Endodermal cell (in vitro differentiated cells): ENCODE measurements at places on chromosomes 5 and 9. TPM values are rescaled to one million over a fixed set of nuclear protein-coding genes. Genes with fewer than 3 reads are reported as not detected.

DNA sequence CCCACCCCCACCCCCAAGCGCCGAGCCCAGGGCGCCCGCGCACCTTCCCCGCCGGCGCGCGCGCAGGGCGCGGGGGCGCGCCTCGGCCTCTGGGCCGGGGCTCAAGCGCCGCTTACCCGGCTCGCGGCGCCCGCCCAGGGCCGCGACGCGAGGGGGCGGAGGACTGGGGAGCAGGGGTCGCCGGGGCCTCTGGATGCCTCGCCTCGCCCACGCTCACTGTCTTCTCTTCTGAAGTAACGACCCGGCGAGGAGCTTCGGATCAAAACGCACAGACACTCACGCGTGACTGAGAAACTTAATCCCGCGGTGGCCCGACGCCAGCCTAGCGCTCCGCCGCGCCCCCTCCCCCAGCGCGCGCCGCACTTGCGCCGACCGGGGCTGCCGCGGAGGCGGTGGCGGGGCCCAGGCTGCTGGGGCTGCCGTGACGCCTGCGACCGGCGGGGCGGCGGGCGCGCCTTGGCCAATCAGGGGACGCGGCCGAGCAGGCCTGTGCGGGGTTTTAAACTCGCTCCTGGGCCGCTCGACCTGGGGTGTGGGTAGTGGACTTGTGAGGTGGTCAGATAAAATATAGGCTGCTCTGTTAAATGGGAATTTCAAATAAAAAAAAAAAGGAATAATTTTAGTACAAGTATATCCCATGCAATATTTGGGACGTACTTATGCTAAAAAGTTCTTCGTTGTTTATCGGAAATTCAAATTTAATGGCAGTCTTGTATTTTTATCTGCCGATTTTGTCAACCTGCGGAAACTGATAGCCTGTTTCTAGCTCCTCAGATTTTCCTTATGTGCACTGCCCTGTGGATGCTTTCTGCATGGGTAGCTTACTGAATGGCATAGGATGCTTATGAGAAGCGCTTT is at the start of gene MPDZ:
MPDZ (minus strand) TSS at position 409 of the 858 bp plus-strand sequence. CDS start 29,377 bp downstream, outside the sequence.
- H3K27ac ChIP-seq = peak within 1 kb of the TSS; percentile 92
- DNase-seq = peak; percentile 88
- no peaks in the 10 kb centered on the region for H3K27me3 ChIP-seq
- H3K4me1 ChIP-seq = no peaks in the 10 kb centered on the region
- no peaks in the 10 kb centered on the region for H3K36me3 ChIP-seq
- peak within 1 kb of the TSS; percentile 89 for H3K4me3 ChIP-seq

DNA sequence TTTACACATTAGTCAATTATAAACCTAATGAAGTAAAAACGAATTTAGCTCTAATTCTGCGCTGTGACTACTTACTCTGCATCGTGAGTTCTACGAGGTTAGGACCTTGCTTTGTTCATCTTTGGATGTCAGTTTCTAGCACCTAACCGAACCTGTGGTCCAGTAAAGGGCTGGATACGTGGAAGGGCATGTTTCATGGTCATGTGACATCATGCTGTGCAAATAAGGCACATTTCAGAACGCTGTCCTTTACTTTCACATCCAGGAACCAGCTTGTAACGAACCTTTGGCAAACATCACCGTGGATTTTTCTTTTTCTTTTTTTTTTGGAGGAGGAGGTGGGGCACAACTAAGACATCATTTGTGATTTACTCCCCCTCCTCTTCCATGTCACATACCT is 15.0 kb downstream of the BASP1 start:
- no peak overlapping the region for H3K4me3 ChIP-seq
- DNase-seq = no peak
- H3K4me1 ChIP-seq = no peaks in the 10 kb centered on the region
- H3K27ac ChIP-seq = no peak overlapping the region
- H3K36me3 ChIP-seq = peaks cover 53% of the 10 kb centered on the region

- no peaks in the 10 kb centered on the region for H3K36me3 ChIP-seq
- H3K27me3 ChIP-seq = no peaks in the 10 kb centered on the region
- H3K4me3 ChIP-seq = no peak overlapping the region
- H3K4me1 ChIP-seq = no peaks in the 10 kb centered on the region
- no peak overlapping the region for H3K27ac ChIP-seq
These were observed 427.9 kb upstream of the CLINT1 start for GRCh38 chr5:158286827-158287226.

TLX3 gene
- not detected in 3 replicates for total RNA-seq

ENTPD2 gene
- 2.4 and 4.0 TPM in 2 replicates for total RNA-seq

DNA sequence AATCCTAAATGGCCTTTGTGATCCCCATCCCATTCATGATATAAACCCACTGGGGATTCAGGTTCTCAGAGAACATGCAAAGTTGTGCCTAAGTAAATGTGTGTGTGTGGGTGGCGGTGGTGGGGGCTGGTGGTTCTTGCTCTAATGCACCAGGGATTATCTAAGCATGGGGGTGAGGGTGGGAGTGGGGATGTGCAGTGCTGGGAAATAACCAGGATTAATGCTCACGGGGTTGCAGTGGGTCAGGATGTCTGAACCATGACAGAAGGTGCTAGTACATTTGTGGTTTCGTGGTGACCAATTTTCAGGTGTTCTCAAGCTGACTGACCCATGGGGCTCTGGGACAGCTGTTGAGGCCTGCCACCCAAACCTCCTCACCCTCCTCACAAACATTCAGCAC is 101.0 kb downstream of the ZNF608 start:
- H3K4me3 ChIP-seq = no peak overlapping the region
- peaks cover 96% of the 10 kb centered on the region for H3K36me3 ChIP-seq
- no peak overlapping the region for H3K27ac ChIP-seq
- DNase-seq = no peak
- peaks cover 25% of the 10 kb centered on the region for H3K4me1 ChIP-seq

- H3K4me1 ChIP-seq = no peaks in the 10 kb centered on the region
- H3K4me3 ChIP-seq = peak overlapping the region; percentile 89
- no peaks in the 10 kb centered on the region for H3K27me3 ChIP-seq
- no peak for DNase-seq
These were observed 21.1 kb downstream of the EXOSC2 start for GRCh38 chr9:130714586-130715110.

DNA sequence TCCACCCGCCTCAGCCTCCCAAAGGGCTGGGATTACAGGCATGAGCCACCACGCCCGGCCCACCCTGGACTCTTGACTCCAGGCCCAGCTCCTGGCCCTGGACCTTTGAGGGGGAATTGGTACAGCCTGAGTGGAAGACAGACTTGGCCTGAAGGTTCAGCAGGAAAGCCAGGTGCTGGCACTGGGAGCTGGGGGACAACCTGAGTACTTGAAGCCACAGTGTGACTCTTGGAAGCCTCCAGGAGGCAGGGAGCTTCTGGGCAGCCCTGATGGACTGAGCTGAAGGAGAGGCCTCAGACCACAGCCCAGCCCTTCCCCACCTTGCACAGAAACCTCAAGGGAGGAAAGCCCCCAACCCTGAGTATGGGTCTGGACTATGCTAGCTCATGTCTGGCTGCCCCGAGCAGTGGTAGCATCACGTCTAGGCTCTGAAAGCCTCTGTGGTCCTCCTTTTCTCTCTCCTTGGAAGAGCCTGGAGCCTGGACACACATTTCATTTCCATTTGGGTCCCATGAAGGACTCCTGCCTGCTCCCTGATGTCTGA is 54.1 kb downstream of the RASGEF1C start:
- H3K27ac ChIP-seq = no peak overlapping the region
- H3K27me3 ChIP-seq = no peaks in the 10 kb centered on the region
- no peaks in the 10 kb centered on the region for H3K36me3 ChIP-seq
- no peaks in the 10 kb centered on the region for H3K4me1 ChIP-seq

- no peak overlapping the region for H3K27ac ChIP-seq
- no peaks in the 10 kb centered on the region for H3K27me3 ChIP-seq
- H3K4me1 ChIP-seq = no peaks in the 10 kb centered on the region
- H3K36me3 ChIP-seq = no peaks in the 10 kb centered on the region
- H3K4me3 ChIP-seq = no peak overlapping the region
These were observed 63.6 kb downstream of the NIPBL start for GRCh38 chr5:36939969-36940858.

- peaks cover 13% of the 10 kb centered on the region for H3K4me1 ChIP-seq
- DNase-seq = no peak
- no peak overlapping the region for H3K27ac ChIP-seq
- H3K4me3 ChIP-seq = no peak overlapping the region
These were observed 136.5 kb downstream of the PBX3 start for GRCh38 chr9:125883565-125884217.

DNA sequence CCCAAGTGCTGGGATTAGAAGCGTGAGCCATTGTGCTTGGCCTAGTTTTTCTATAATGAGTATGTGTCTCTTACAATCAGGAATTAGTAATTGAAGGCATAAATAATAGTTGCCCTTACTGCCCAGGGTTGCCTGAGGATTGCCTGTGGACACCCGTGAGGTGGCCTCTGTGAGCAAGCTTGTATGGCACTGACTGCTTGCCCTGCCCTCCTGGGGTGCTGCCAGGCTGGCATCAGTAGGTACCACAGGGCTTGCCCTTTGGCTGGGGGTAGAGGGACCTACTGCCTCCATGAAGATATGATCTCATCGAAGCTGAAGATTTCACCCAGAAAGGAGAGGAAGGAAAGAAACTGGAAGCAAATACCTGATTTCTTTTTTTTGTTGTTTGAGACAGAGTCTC is 23.8 kb upstream of the PHF19 start:
- no peak overlapping the region for H3K27ac ChIP-seq
- no peaks in the 10 kb centered on the region for H3K4me1 ChIP-seq
- no peak for DNase-seq
- no peaks in the 10 kb centered on the region for H3K36me3 ChIP-seq
- H3K4me3 ChIP-seq = no peak overlapping the region

GRCh38 chr5:142641711-142642110 is 44.2 kb downstream of the FGF1 start:
- DNase-seq = no peak
- H3K36me3 ChIP-seq = no peaks in the 10 kb centered on the region
- H3K4me3 ChIP-seq = no peak overlapping the region
- H3K27me3 ChIP-seq = no peaks in the 10 kb centered on the region
- no peak overlapping the region for H3K27ac ChIP-seq

- no peaks in the 10 kb centered on the region for H3K27me3 ChIP-seq
- no peak overlapping the region for H3K4me3 ChIP-seq
- DNase-seq = no peak
- H3K27ac ChIP-seq = no peak overlapping the region
- H3K4me1 ChIP-seq = peaks cover 22% of the 10 kb centered on the region
- no peaks in the 10 kb centered on the region for H3K36me3 ChIP-seq
These were observed 333.7 kb downstream of the PDE4D start for GRCh38 chr5:59559847-59560246.

GRCh38 chr5:105554568-105555169 is 1992.1 kb upstream of the NUDT12 start:
- H3K4me1 ChIP-seq = peaks cover 3% of the 10 kb centered on the region
- no peaks in the 10 kb centered on the region for H3K36me3 ChIP-seq
- no peak for DNase-seq
- no peaks in the 10 kb centered on the region for H3K27me3 ChIP-seq
- no peak overlapping the region for H3K4me3 ChIP-seq

SEC16A gene
- total RNA-seq = 52.0 and 54.6 TPM in 2 replicates

DNA sequence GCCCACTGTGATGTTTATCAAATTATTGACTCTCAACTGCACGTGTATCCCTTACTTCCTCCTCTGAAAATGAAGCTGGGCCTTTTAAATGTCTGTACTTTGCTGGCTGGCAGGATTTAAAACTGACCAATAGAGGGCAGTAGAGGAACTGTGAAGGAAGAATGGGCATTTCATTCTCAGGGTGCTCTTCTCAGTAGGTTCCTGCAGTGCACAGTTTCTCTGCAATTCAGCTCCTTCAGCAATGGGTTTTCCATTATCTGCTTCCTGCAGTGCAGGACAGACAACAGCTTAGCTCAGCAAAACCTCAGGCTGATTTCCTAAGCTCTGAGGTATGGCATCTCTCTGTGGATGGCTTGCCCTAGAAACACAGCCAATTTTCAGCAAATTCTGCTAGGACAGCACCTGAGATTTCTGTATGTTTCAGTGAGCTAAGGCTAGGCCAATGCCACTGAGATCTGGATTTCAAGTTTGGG is 298.4 kb upstream of the PRDM9 start:
- peak; percentile 72 for DNase-seq
- H3K4me3 ChIP-seq = no peak overlapping the region
- H3K27ac ChIP-seq = no peak overlapping the region
- no peaks in the 10 kb centered on the region for H3K4me1 ChIP-seq
- H3K36me3 ChIP-seq = no peaks in the 10 kb centered on the region
- no peaks in the 10 kb centered on the region for H3K27me3 ChIP-seq

GRCh38 chr9:86324308-86324707 is 29.9 kb downstream of the TUT7 start:
- H3K4me3 ChIP-seq = no peak overlapping the region
- H3K27me3 ChIP-seq = no peaks in the 10 kb centered on the region
- DNase-seq = peak; percentile 49
- H3K36me3 ChIP-seq = peaks cover 92% of the 10 kb centered on the region
- no peak overlapping the region for H3K27ac ChIP-seq

LHX3 gene
- not detected in 2 replicates for total RNA-seq

NR2F1-AS1 gene
- 1.7 to 4.0 TPM (median 3.3 TPM) in 3 replicates for total RNA-seq

DNA sequence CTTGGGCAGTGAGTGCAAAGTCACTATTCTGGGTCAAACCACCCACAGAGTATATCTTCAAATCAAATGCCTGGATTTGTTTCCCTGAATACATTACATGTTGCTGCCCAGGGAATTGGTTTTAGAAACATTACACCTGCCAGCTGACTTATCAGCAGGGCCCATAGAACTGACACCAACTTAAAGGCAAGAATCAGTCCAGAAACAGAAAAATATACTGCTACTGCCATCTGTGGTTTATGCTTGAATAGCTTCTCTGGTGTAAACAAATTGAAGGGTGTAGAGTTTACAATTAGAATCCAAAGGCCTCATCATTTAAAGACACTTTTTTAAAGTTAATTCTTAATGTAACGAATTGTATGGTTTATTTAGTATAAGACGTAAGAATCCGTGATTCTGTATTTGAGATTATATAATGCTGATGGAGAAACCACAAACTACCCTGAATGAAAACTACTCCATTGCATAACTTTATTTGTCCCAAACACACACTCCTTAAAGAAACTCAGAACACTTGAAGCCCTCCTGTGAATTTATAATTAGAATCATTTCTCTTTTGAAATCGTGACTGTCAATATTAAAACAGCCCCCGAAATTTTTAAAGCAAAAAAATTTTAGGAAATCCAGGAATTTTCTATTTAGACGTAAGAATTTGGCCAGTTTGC is 6.2 kb downstream of the NR6A1 start:
- no peak overlapping the region for H3K27ac ChIP-seq
- H3K27me3 ChIP-seq = no peaks in the 10 kb centered on the region
- DNase-seq = no peak
- H3K4me3 ChIP-seq = peak overlapping the region; percentile 67
- no peaks in the 10 kb centered on the region for H3K36me3 ChIP-seq
- H3K4me1 ChIP-seq = peaks cover 40% of the 10 kb centered on the region

- H3K4me3 ChIP-seq = no peak overlapping the region
- H3K27ac ChIP-seq = no peak overlapping the region
- no peaks in the 10 kb centered on the region for H3K4me1 ChIP-seq
These were observed 725 bp upstream of the OR13C2 start for GRCh38 chr9:104606152-104606551.

DNA sequence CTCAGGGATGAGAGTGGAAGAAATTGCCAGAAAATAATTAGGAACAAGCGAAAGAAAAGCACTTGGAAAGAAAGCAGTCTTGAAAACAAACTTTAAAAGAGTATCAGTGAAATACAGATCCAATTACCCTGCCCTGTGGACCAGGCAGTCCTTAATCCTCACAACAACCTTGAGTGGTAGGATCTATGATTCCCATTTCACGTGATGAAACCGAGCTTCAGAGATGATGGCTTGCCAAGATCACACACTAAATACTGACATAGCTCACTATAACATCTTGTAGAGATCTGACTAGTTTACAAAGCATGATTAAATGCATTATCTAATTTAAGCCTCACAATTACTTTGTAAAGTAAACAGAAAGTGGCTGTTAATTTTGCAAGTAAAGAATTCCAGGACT is 55.5 kb upstream of the ABCA1 start:
- H3K27ac ChIP-seq = no peak overlapping the region
- H3K4me1 ChIP-seq = peaks cover 6% of the 10 kb centered on the region
- H3K4me3 ChIP-seq = no peak overlapping the region
- H3K36me3 ChIP-seq = no peaks in the 10 kb centered on the region

C9orf43 gene
- 0.28 to 1.1 TPM (median 0.69 TPM) in 3 replicates for total RNA-seq

BTNL3 gene
- not detected in 2 replicates for total RNA-seq

GRCh38 chr5:957748-958485 is 50.7 kb upstream of the NKD2 start:
- peaks cover 4% of the 10 kb centered on the region for H3K27me3 ChIP-seq
- no peak overlapping the region for H3K4me3 ChIP-seq
